Activated T-cell treated with anti-CD3 and anti-CD28 coated beads, Interleukin-2, amount 50 U/mL, for 72 hours (primary cell): ENCODE measurements at places on chromosomes 6 and 20. TPM values are rescaled to one million over a fixed set of nuclear protein-coding genes. Genes with fewer than 3 reads are reported as not detected.

AIG1 gene
- 28.2 TPM for total RNA-seq

LY6G6D gene
- not detected for total RNA-seq

NR2E1 gene
- not detected for total RNA-seq

SLC35D3 gene
- not detected for total RNA-seq

TENT5A gene
- total RNA-seq: 1.7 TPM

DNA sequence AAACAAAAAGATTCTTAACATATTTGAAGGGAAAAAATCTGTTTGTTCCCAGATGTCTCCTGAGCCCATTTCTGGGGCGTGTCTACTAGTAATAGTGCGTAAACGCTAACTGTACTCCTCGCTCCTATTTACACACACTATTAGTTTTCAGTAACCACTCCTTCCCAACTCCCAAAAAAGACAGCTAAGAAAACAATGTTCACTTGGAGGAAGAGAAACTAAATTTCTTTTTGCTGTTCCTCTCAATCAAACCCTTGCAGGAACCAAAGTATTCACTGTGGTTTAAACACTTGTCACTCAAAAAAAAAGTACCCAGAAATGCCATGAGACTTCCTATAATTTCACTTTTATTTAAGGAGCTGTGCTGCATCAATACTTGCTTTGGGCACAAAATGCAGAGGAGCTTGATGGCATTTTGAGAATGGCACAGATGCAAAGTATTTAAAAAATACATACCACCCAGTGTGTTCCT is 118.2 kb downstream of the BACH2 start:
- peak overlapping the region; percentile 34 for H3K27ac ChIP-seq
- H3K4me3 ChIP-seq: peak overlapping the region; percentile 43
- peaks cover 19% of the 10 kb centered on the region for H3K36me3 ChIP-seq
- H3K4me1 ChIP-seq: peaks cover 77% of the 10 kb centered on the region
- H3K27me3 ChIP-seq: no peaks in the 10 kb centered on the region

DNA sequence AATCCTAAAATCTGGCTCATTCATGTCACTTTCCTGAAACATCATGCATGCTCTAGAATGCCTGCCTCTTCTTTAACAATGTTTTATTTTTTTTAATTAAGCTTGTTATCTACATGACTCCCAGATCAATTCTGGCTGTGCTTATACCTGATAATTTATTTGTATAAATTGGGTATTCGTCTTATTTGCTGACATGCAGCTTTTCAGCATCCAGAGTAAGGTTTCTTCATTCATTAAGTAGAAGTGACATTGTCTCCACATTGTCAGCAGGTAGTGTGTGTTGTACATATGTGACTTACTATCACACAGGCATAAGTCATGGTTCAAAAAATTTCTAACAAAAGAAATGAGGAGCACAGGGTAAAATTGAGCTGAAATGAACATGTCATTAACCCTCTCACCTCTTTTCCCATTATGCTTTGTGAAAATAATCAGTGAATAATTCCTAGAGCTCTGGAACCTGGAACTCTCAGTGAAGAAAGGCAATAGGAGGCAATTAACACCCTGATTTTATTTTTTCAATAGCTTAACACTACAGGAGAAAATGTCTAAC is 157.4 kb downstream of the OPRM1 start:
- H3K4me3 ChIP-seq: no peak overlapping the region
- H3K4me1 ChIP-seq: peaks cover 39% of the 10 kb centered on the region
- no peak for DNase-seq
- peaks cover 5% of the 10 kb centered on the region for H3K36me3 ChIP-seq
- H3K27ac ChIP-seq: no peak overlapping the region
- no peaks in the 10 kb centered on the region for H3K27me3 ChIP-seq

DNA sequence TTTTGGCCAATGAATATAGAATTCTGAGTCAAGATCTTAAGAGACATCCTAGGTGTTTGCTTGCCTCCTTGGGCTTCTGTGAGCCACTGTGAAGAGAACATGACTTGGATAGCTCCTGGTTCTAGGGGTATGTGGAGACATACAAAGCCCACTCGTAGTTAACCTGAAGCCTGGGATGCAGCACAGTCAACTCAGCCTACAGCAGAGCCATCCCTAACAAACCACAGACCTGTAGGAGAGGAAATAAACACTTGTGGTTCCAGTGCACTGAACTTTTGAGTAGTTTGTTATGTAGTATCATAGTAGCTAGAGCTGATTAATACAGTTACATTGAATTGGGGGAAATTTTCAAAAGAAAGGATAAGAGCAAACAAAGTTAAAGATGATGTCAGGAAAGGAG is 474.4 kb upstream of the HSF2 start:
- DNase-seq: peak; percentile 2
- H3K4me1 ChIP-seq: peaks cover 7% of the 10 kb centered on the region
- H3K4me3 ChIP-seq: no peak overlapping the region
- no peaks in the 10 kb centered on the region for H3K27me3 ChIP-seq

- peaks cover 9% of the 10 kb centered on the region for H3K4me1 ChIP-seq
- H3K4me3 ChIP-seq: peak within 1 kb of the TSS; percentile 76
- H3K27ac ChIP-seq: no peak within 1 kb of the TSS
- peaks cover 46% of the 10 kb centered on the region for H3K27me3 ChIP-seq
These were observed at the start of gene MMP24 for GRCh38 chr20:35226126-35226883. Gene MMP24, plus strand, starts transcription at chr20:35226690. Its CDS starts 49 bp downstream, at chr20:35226739.

- no peaks in the 10 kb centered on the region for H3K36me3 ChIP-seq
- no peak for DNase-seq
- H3K4me3 ChIP-seq: no peak overlapping the region
These were observed 248.7 kb upstream of the JAG1 start for GRCh38 chr20:10922506-10922905.

DNA sequence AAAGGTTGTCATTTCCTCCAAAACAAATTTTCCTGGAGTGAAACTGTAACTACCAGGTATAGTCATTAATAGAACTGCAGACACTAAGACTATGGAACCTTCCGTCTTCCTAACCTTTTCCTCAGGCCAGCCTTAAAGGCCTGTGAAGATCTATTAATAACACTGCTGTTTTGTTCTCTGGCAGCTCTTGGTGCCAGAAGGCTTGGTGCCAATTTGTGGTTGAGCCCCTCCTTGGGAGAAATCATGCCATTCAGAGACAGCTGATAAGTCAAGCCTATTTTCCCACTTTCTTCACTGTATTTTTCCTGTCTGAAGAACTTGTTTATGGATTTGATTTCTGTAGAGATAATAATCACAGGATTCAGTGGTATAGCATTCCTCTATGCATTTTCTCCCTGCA is 64.8 kb downstream of the HCRTR2 start:
- no peaks in the 10 kb centered on the region for H3K4me1 ChIP-seq
- H3K27ac ChIP-seq: no peak overlapping the region
- H3K36me3 ChIP-seq: no peaks in the 10 kb centered on the region
- no peak overlapping the region for H3K4me3 ChIP-seq
- H3K27me3 ChIP-seq: no peaks in the 10 kb centered on the region
- no peak for DNase-seq

GRCh38 chr6:125811259-125811658 is 20.5 kb downstream of the NCOA7 start:
- H3K4me1 ChIP-seq: peaks cover 71% of the 10 kb centered on the region
- no peak for DNase-seq
- H3K4me3 ChIP-seq: no peak overlapping the region
- peaks cover 21% of the 10 kb centered on the region for H3K36me3 ChIP-seq
- H3K27me3 ChIP-seq: no peaks in the 10 kb centered on the region

GRCh38 chr6:82237013-82237412 is 10.5 kb downstream of the IBTK start:
- H3K4me3 ChIP-seq: no peak overlapping the region
- no peak for DNase-seq
- H3K27ac ChIP-seq: no peak overlapping the region
- H3K4me1 ChIP-seq: peaks cover 9% of the 10 kb centered on the region
- no peaks in the 10 kb centered on the region for H3K27me3 ChIP-seq
- H3K36me3 ChIP-seq: peaks cover 12% of the 10 kb centered on the region

GRCh38 chr6:34249469-34250261 is 859 bp upstream of the SMIM29 start:
- DNase-seq: no peak
- H3K27me3 ChIP-seq: no peaks in the 10 kb centered on the region
- H3K4me1 ChIP-seq: peaks cover 43% of the 10 kb centered on the region
- H3K36me3 ChIP-seq: no peaks in the 10 kb centered on the region
- peak overlapping the region; percentile 90 for H3K4me3 ChIP-seq

- peaks cover 23% of the 10 kb centered on the region for H3K4me1 ChIP-seq
- peaks cover 12% of the 10 kb centered on the region for H3K36me3 ChIP-seq
- no peaks in the 10 kb centered on the region for H3K27me3 ChIP-seq
- no peak overlapping the region for H3K4me3 ChIP-seq
- DNase-seq: no peak
These were observed 110.3 kb downstream of the CHD6 start for GRCh38 chr20:41507851-41508250.

- no peaks in the 10 kb centered on the region for H3K4me1 ChIP-seq
- H3K27ac ChIP-seq: no peak overlapping the region
- DNase-seq: no peak
- no peak overlapping the region for H3K4me3 ChIP-seq
- H3K27me3 ChIP-seq: no peaks in the 10 kb centered on the region
These were observed 25.9 kb upstream of the CRISP1 start for GRCh38 chr6:49892280-49892679.

DNA sequence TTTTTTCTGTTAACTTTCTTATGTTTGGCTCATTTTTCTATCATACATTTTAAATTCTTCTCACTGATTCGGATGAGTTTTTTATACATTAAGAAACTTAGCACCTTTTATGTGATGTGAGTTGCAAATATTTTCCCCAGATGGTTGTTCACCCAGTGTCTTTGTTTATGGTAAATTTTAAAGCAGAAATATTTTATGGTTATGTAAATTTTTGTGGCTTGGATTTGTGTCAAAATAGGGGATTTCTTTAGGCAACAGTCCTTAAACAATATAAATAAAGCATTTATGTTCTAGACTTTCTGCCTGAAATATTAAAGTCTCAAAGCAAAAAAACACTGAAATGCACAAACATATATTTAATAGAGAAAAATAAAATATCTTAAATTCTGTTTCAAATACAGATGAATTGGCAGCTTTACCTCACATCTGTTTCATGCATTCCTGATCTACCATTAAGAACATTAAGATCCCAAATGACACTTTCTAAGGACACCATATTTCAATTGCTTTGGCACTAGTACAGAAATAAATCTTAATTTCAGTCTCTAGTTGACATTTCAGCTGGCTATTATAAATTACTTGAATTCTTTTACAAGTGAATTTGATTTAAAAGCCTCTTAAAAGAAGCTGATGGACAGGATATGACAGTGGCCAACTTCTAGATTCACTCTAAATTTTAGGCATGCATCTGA is 646.6 kb downstream of the HACE1 start:
- H3K27me3 ChIP-seq: no peaks in the 10 kb centered on the region
- no peaks in the 10 kb centered on the region for H3K36me3 ChIP-seq
- no peaks in the 10 kb centered on the region for H3K4me1 ChIP-seq
- no peak for DNase-seq
- no peak overlapping the region for H3K4me3 ChIP-seq
- no peak overlapping the region for H3K27ac ChIP-seq

- peak overlapping the region; percentile 94 for H3K27ac ChIP-seq
- peak; percentile 33 for DNase-seq
- no peaks in the 10 kb centered on the region for H3K27me3 ChIP-seq
These were observed 35.4 kb upstream of the E2F3 start for GRCh38 chr6:20366082-20366830.

DNA sequence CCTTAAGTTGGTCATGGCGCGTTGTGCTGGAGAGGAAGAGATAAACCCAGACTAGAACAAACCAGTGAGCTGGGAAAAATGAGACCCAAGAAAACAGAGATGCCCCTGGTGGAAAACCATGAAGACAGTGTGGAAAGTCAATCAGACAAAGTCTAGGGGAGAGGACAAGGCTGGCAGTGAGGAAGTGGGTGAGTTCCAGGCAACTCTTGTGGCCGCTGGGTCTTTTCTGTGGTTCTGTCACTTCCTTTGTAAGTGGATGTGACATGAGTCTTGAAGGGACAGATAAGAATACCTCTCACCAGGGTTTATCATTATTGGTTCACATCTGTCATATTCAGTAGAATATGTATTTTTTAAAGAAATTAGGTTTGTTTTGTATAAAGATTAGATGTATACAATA is 738.4 kb downstream of the DHX35 start:
- no peaks in the 10 kb centered on the region for H3K36me3 ChIP-seq
- H3K4me3 ChIP-seq: no peak overlapping the region
- no peak overlapping the region for H3K27ac ChIP-seq
- no peaks in the 10 kb centered on the region for H3K27me3 ChIP-seq
- H3K4me1 ChIP-seq: no peaks in the 10 kb centered on the region

GRCh38 chr6:53734473-53735299 is 60.1 kb upstream of the LRRC1 start:
- no peaks in the 10 kb centered on the region for H3K36me3 ChIP-seq
- H3K27ac ChIP-seq: no peak overlapping the region
- no peaks in the 10 kb centered on the region for H3K27me3 ChIP-seq
- H3K4me3 ChIP-seq: peak overlapping the region; percentile 57
- H3K4me1 ChIP-seq: peaks cover 34% of the 10 kb centered on the region

GRCh38 chr6:117481278-117481925 is 1.1 kb upstream of the DCBLD1 start:
- peaks cover 64% of the 10 kb centered on the region for H3K27me3 ChIP-seq
- peak; percentile 11 for DNase-seq
- H3K4me3 ChIP-seq: peak overlapping the region; percentile 90
- H3K27ac ChIP-seq: no peak overlapping the region

- H3K27ac ChIP-seq: peak overlapping the region; percentile 88
- peaks cover 52% of the 10 kb centered on the region for H3K4me1 ChIP-seq
- no peaks in the 10 kb centered on the region for H3K27me3 ChIP-seq
- no peak overlapping the region for H3K4me3 ChIP-seq
- H3K36me3 ChIP-seq: no peaks in the 10 kb centered on the region
These were observed 156.3 kb downstream of the ARID1B start for GRCh38 chr6:156933201-156934068.

DNA sequence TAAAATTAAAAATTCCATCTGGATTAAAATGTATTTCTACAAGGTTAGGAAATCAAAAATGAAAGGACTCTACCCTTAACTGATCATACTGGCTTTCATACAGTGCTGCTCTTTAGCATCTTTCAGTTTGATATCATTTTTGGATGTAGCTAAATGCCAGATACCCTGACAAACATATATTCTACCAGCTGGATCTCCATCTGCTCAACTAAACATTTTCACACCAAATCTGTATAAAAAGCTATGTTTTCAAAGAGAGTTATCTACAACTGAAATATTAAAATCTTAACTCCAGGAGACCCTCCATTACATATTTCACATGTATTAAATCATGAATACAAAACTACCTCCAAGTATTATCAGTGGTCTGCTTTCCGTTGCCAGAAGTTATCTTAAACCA is 95.7 kb downstream of the EPHA7 start:
- no peak overlapping the region for H3K27ac ChIP-seq
- H3K4me3 ChIP-seq: no peak overlapping the region
- H3K4me1 ChIP-seq: no peaks in the 10 kb centered on the region
- H3K36me3 ChIP-seq: no peaks in the 10 kb centered on the region

DNA sequence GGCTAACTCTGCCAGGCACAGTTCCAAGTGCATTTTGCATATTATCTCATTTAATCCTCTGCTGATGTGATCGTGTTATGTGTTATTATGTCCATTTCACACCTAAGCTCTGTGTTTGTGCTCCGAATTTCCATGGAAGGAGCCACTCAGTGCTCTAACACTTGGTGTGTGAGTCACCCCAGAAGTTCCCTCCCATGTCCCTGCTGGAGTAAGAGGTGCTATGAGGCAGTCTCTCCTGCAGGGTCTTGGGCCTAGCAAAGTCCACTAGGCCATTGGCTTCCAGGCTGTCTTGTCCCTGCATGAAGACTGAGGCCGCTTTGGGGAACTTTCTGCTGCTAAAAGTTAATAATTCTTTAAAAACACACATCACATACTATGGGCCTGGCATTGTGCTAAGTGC is 405.9 kb upstream of the SULF2 start:
- no peaks in the 10 kb centered on the region for H3K36me3 ChIP-seq
- DNase-seq: no peak
- H3K4me3 ChIP-seq: no peak overlapping the region
- H3K4me1 ChIP-seq: no peaks in the 10 kb centered on the region
- H3K27ac ChIP-seq: no peak overlapping the region
- peaks cover 5% of the 10 kb centered on the region for H3K27me3 ChIP-seq
